ENCODE measurements at places on chromosomes 2 and 18. TPM values are rescaled to one million over a fixed set of nuclear protein-coding genes. Genes with fewer than 3 reads are reported as not detected.

WDR75 gene
- total RNA-seq: 54.6 TPM

TNFAIP6 gene
- 6.0 TPM for total RNA-seq

AQP12A gene
- total RNA-seq: not detected

TRAPPC12 gene
- 59.5 TPM for total RNA-seq

TTR gene
- total RNA-seq: not detected

MARCHF4 gene
- not detected for total RNA-seq

DLGAP1 gene
- 0.72 TPM for total RNA-seq

RESP18 gene
- not detected for total RNA-seq

PGAP1 gene
- 13.2 TPM for total RNA-seq

RAD51AP2 gene
- total RNA-seq: 0.24 TPM
